ENCODE measurements at places on chromosomes 16 and 17. TPM values are rescaled to one million over a fixed set of nuclear protein-coding genes. Genes with fewer than 3 reads are reported as not detected.

MYLK3 gene
- total RNA-seq: not detected

- no peak for DNase-seq
Observed at GRCh38 chr17:40825599-40825998, 3.2 kb upstream of the KRT10 start.

ITGAE gene
- total RNA-seq: 23.3 TPM

DNA sequence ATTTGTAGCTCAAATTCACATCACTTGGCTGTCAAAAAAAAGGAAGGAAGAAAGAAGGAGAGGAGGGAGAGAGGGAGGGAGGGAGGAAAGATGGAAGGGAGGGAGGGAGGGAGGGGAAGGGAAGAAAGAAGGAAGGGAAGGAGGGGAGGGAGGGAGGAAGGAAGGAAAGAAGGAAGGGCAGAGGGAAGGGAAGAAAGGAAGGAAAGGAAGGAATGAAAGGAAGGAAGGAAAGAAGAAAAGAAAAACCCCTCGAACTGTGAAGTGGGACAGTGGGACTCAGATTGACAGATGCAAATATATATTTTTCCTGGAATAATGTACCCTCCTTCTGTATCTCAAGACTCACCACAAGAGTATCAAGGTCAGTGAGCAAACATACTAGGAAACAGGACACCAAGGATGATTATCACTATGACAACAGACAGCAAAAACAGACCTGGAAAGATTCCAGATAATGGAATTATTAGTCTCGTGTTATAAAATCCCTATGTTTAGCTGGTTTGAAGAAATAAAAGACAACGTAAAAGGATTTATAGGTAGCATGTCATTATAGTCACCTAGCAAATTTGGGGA lies 24.2 kb upstream of the ABCA3 start:
- no peak for DNase-seq

CD300H gene
- total RNA-seq: not detected

All from GM23248 (cell line).